CD14-positive monocyte (primary cell): ENCODE measurements at places on chromosomes 7 and 10.

DNA sequence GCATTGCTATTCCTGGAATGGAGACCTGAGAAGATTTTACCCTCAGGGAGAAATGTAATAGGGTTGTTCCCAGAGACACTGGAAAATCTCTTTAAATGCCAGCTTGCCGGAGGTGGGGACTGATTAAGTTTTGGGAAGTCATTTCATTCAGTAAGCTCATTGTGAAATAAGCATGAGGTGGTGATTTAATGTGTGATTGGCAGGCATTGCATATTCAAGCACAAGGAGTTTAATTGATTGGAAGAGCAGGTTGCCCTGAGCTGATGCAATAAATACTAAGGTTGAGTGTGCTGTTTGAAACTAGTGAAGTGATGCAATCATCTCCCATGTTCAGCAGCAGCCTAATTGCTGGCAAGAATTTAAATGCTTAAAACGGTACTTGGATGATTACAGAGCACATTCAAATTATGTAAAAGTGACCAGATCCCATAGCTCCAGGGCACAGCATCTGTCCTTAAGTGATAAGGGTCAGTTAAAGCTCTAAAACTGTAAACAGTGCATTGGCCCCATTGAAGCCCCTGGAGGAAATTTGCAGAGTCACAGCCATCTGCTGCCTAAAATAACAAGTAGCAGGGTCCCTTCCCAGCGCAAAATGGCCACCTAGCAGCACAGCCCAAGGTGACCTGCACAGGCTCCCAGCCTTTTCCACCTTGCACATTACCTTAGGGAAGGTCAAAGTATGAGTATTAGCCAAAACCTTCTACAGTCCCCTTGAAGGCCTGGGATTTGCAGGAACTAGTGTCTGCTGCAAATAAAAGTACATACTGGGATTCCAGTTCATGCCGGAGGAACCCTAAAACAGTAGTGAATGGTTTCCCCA, 92.1 kb downstream of the CCDC71L start:
- peak; percentile 74 for DNase-seq

DNA sequence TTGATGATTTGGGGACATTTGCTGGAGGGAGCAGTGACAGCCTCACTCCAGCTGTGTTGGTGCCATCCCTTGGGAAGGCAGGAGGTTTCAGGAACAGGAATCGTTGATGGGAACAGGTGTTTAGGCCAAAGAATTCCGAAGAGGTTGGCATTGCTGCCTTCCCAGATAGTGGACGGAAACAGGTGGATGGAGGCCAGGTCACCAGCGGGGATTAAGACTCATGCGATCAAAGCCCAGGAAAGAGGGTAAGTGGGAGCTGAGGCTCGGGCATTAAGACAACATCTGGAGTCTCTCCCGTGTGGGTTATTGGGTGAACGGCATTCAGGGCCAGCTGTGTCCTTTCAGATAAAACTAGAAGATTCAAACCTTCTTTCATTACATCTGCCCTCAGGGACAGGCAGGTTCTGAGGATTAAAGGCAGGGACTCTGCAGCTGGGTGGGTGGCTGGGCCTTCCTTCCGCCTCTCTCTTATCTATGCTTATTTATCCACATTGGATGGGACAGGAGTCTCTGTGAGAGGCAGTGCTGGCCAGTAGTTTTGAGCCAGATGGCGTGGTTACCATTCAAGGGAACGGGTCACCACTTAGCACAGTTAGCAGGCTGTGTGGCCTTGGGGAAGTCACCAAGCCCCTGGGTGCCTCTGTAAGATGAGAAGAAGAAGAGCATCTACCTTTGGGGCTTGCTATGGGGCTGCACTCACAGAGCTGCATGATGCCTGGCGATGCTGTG, 67.6 kb downstream of the INSIG1 start:
- DNase-seq = no peak

- no peak for DNase-seq
Measured at GRCh38 chr10:59007307-59008025, 169.0 kb upstream of the PHYHIPL start.

GRCh38 chr10:77531441-77532001, 106.1 kb downstream of the KCNMA1 start:
- DNase-seq = no peak

DNA sequence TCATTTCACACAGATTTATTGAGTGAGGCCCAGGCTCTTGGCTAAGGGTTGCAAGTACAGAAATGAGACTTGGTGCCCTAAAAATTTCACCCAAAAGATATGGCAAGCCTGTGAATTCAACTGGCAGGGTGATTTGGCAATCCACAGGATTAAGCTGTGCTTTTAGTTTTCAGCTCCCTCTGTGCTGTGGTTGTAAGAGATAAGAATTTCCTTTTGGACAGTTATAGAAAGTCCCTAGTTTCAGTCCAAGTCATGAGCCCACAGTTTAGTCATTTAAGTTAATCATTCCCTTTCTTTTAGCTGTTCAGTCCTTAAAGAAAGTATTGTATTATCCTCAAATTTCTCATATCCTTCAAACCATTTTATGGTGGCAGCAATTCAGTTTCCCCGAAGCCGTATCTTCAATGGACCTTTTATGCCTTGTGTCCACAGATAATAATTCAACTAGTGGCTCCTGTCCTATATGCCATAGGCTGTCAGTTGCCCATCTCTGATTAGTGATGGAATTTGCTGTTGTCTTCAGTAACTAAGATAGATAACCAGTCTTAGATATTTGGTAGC, 73.4 kb upstream of the NAMPT start:
- no peak for DNase-seq

DNA sequence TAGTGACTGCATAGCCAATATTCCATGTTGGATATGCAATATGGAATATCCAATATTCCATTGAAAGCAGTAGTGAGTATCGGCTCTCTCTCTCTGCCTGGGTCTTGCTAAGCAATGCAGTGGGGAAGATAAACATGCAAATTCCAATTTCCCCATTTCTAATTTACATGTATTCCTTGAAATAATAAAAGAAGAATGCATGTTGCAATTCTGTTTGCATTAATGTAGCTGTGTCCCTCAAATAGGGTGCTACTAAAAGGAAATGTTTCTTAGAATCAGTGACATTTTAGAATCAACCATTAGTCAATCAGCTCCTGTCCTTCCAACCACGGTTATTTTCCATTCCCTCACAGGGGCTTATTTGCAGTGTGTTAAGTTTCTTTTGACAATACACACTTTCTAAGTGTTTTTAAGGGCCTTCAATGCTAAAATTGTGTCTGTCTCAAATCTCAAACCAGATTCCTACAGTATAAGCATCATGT, 46.7 kb downstream of the AFAP1L2 start:
- no peak for DNase-seq

DNA sequence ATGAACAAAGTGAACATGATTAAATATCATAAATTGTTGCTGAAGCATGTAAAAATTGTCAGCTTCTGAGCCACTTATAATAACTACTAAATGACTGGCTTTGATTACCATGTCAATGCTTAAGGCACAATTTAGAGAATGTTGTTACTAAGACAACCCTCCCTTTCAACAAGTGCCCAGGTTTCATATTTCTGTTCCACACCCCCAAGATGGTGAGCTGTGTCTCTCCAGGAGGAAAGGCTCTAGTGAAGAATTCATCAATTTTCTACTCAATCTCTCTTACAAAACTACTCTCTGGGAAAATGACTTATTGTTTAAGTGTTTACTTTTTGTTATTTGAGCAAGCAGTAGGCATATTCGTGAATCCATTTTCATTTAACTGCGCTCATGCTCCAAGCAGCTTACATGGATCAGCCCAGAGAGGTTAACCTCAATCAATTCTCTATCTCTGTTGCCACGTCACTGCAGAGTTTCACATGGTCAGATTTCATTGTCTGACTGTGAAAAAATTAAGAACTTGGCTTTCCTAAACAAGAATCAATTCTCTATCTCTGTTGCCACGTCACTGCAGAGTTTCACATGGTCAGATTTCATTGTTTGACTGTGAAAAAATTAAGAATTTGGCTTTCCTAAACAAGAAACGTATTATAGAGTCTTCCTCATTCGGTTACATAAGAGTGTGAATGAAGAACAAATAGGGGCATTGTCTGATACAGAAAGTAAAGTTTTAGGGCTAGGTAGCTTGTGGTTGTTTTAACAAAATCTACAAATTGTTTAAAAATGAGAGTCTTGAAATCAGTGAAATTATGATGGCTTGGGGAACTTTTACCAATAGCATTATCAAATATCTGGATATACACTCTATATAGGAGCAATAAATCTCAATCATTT, 49.7 kb downstream of the CCDC71L start:
- no peak for DNase-seq

DNA sequence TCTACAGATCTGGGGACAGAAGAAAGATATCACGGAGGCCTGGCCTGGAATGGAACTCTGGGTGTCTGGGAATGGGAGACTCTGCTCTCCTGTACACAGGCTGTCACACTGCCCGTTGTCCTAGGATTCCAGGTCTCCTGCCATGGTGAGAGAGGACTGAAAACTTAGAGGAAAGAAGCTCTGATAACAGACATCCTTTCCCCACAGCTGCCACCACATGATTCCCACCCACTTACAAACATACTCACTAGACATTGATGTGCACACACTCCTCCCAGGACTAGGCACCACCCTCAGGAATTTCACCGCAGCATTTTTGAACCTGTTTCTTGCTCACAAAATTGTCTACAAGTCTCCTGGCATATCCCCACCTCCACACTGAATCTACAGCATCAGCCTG, 5.7 kb downstream of the ZNF92 start:
- no peak for DNase-seq

DNA sequence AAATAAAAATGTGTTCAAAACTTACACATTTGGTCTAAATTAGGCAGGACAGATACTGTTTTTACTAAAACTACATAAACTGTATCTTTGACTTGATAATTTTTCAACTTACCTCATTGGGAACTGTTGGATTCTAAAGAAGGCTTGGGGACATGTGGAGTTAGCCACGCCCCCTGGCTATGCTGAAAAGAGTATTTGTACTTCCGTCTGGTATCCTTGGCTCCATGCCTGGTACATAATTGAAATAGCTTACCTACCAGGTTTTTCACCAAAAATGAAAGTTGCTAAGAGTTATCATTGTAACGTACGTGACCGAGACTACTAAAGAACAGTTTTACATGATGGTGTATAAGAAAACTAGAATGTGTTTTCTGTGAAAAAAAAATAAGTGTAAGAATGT, 604.8 kb upstream of the IGFBP3 start:
- no peak for DNase-seq

GRCh38 chr10:80540136-80540535, 2.4 kb downstream of the SH2D4B start:
- peak; percentile 2 for DNase-seq

- no peak for DNase-seq
Measured at GRCh38 chr10:132158122-132158741, 28.5 kb upstream of the DPYSL4 start.

GRCh38 chr10:88244781-88245625, 338.1 kb downstream of the RNLS start:
- no peak for DNase-seq

GRCh38 chr10:7159928-7160327, 250.9 kb downstream of the SFMBT2 start:
- DNase-seq = no peak

- no peak for DNase-seq
Measured at GRCh38 chr7:134632937-134633540, 13.6 kb upstream of the BPGM start.

- no peak for DNase-seq
Measured at GRCh38 chr7:134696261-134696660, 49.6 kb downstream of the BPGM start.

DNA sequence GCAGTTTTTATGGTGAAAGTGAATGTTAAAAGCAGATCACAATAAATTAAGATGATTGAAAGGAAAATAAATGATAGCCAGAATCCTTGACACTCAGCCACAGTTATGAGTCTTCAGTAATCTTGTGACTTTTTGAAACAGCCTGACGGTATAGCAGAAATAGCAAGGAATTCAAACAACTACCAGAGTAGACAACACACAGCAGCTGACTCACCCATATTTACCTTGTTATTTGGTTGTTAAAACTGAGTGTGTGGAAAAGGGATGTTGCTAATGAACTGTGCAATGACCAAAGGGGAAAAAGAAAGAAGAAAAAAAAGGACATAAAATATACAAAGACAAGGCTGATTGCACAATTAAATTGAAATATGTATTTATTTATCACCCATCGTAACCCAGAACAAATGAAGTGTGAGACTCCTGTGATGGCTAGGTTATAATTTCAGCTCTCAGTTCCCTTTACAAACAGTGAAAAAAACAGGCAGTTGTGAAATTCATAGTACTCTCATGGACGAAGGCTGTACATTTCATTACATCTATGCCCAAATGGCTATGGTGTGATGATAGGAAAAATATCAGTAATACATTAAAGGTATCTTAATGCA, 1023.0 kb upstream of the SORCS1 start:
- no peak for DNase-seq

- DNase-seq = no peak
Measured at GRCh38 chr7:131250331-131250730, 77.3 kb upstream of the MKLN1 start.

- DNase-seq = no peak
Measured at GRCh38 chr7:4204513-4205165, 477.5 kb upstream of the FOXK1 start.

GRCh38 chr10:121293110-121293509, 305.1 kb downstream of the FGFR2 start:
- DNase-seq = no peak

- no peak for DNase-seq
Measured at GRCh38 chr7:37971491-37971890, 51.1 kb downstream of the EPDR1 start.

DNA sequence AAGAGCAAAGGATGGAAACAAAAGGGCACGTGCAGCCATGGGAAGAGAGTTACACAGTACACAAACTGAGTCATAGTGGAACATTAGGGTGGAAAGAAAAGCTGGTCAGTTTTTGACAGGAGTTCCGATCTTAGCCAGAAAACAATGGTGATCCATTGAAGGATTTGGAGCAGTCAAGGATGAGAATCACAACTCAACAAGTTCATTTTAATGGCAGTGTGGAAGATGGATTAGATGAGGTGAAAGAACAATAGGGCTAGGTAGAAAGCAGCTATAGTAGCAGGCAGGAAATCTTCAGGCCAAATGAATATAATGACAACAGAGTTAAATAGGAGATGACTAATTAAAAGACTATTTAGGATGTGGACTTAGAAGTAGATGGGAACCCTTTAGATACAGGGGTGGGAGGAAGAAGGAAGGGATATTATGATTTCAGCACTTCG, 136.3 kb downstream of the DOCK4 start:
- no peak for DNase-seq

DNA sequence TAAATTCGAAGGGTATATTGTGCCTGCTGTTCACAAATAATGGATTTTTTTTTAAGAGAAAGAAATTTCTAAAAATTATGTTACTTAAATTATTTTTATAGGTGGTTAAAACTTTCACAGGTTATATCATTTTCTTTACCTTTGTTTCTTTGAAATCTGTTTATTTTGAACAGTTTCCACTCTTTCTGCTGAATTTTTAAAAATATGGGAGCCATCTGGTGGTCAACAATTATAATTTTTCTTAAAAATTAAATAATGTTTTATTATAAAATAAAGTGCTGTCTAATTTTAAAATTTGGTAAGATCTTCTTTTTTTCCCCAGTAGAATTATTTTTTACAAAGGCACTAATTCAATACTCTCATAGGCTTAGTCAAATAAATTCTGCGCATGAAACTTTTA, 263.9 kb downstream of the ETV1 start:
- no peak for DNase-seq
